Naive thymus-derived CD4-positive, alpha-beta T cell (primary cell): ENCODE measurements at places on chromosomes 16 and 17. TPM values are rescaled to one million over a fixed set of nuclear protein-coding genes. Genes with fewer than 3 reads are reported as not detected.

- H3K4me1 ChIP-seq: peaks cover 5% of the 10 kb centered on the region
- H3K27ac ChIP-seq: no peak overlapping the region
- H3K27me3 ChIP-seq: no peaks in the 10 kb centered on the region
Measured at GRCh38 chr16:50802000-50802399, 60.1 kb downstream of the CYLD start.

- H3K4me1 ChIP-seq: no peaks in the 10 kb centered on the region
- H3K27ac ChIP-seq: no peak overlapping the region
- no peak overlapping the region for H3K4me3 ChIP-seq
- no peaks in the 10 kb centered on the region for H3K27me3 ChIP-seq
Measured at GRCh38 chr16:84839054-84839453, 19.3 kb downstream of the CRISPLD2 start.

Gene MT4
- not detected for polyA plus RNA-seq

Gene CALCOCO2
- 159 TPM for polyA plus RNA-seq

Gene C17orf78
- polyA plus RNA-seq: not detected

- no peak for DNase-seq
- no peak overlapping the region for H3K4me3 ChIP-seq
- no peaks in the 10 kb centered on the region for H3K4me1 ChIP-seq
- H3K27me3 ChIP-seq: peaks cover 5% of the 10 kb centered on the region
- no peaks in the 10 kb centered on the region for H3K36me3 ChIP-seq
- no peak overlapping the region for H3K27ac ChIP-seq
Measured at GRCh38 chr16:84827131-84827574, 7.4 kb downstream of the CRISPLD2 start.

Gene TBC1D3
- not detected for polyA plus RNA-seq

- H3K36me3 ChIP-seq: no peaks in the 10 kb centered on the region
- H3K4me3 ChIP-seq: no peak overlapping the region
- no peaks in the 10 kb centered on the region for H3K4me1 ChIP-seq
- DNase-seq: no peak
- no peak overlapping the region for H3K27ac ChIP-seq
Measured at GRCh38 chr17:4474093-4474492, 24.6 kb upstream of the SPNS2 start.

- no peak overlapping the region for H3K4me3 ChIP-seq
- no peak overlapping the region for H3K27ac ChIP-seq
- H3K27me3 ChIP-seq: no peaks in the 10 kb centered on the region
- H3K36me3 ChIP-seq: no peaks in the 10 kb centered on the region
- H3K4me1 ChIP-seq: peaks cover 4% of the 10 kb centered on the region
Measured at GRCh38 chr16:88442727-88443576, 10.1 kb upstream of the ZFPM1 start.

DNA sequence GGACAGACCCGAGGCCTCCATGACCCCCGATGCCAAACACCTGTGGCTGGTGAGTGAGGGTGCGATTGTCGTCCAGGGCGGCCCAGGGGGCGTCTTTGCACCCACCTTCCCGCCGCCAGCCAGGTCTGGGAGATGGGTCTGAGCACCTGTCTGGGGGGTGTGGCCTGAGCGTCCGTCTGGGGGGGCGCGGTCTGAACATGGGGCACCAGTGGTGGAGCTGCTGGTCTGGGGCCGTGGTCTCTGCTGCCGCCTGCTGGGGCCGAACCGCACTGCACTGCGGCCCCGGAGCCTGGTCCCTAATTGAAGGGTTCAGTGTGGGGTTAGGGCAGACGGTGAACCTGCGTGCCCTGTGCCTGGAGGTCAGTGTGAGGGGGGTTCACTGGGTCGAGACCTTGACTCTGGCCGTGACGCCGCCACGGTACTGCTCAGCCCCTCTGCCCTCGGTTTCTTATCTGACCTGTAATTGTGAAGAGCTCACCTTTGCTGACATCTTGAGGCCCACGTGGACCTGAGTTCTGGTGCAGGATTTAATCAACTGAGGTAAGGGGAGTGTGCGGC lies 12.6 kb upstream of the TCF25 start:
- no peaks in the 10 kb centered on the region for H3K27me3 ChIP-seq
- peak; percentile 74 for DNase-seq
- H3K4me1 ChIP-seq: peaks cover 27% of the 10 kb centered on the region
- H3K36me3 ChIP-seq: no peaks in the 10 kb centered on the region

DNA sequence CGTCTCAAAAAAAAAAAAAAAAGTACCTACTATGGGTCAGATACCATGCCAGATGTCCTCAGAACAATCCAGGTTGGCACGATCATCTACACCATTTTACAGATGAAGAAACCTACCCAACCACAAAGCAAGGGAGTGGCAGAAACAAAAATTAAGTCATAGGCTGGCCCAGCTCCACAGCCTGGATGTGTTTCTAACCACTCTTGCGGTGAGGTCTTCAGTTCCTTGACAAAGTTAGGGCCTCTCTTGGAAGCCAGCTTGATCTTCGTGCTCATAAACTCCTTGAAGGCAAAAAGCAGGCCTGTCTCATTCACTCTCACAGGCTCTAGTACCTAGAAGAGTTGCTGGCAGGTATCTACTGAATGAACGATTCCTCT lies 6.2 kb downstream of the GGA2 start:
- no peaks in the 10 kb centered on the region for H3K27me3 ChIP-seq
- H3K4me3 ChIP-seq: no peak overlapping the region
- DNase-seq: no peak
- peaks cover 46% of the 10 kb centered on the region for H3K4me1 ChIP-seq
- no peak overlapping the region for H3K27ac ChIP-seq

DNA sequence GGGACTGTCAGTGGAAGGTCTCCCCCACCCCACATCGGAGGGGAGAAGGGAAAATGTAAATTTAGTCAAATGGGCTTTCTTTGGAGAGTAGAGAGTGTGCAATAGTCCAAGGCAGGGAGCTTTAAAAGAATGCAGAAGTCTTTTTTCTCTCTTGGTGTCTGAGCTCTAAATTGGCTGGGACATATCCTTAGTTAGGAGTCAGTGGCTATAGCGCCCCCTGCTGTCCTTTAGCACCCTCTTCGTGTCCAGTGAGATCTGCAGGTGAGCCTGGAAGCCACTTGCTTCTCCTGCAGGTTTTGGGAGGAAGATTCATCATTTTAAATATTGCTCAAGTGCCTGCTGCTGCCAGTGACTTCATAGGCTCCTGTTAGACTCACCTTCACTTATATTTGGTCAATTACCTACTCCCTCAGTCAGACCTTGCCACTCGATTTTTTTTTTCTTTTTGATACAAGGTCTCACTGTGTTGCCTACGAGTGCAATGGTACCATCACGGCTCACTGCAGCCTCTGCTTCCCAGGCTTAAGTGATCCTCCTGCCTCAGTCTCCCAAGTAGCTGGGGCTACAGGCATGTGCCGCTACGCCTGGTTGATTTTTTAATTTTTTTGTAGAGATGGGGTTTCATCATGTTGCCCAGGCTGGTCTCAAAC lies 174.8 kb downstream of the PRKCB start:
- H3K27ac ChIP-seq: no peak overlapping the region
- no peaks in the 10 kb centered on the region for H3K36me3 ChIP-seq
- no peak overlapping the region for H3K4me3 ChIP-seq
- peak; percentile 76 for DNase-seq

- no peaks in the 10 kb centered on the region for H3K27me3 ChIP-seq
- no peaks in the 10 kb centered on the region for H3K36me3 ChIP-seq
Measured at GRCh38 chr16:52193441-52193840, 353.5 kb downstream of the TOX3 start.

DNA sequence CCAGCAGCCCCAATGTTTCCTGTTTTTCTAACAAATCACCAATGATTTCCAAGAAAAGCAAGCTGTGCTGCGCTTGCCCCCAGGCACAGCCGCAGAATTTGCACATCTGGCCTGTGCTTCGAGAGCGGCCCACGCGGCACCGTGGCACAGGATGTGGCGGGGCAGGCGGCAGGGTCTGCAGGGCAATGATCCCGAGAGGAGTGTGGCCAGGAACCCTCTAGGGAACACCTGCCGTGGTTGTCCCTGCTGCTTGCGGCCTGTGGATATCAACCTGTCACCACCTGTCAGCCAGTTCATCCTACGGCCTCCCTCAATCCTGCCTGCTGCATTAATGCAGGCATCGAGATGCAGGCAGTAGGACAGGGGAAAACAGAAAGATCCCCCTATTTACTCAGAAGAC lies 24.0 kb downstream of the PIK3R5 start:
- peak overlapping the region; percentile 65 for H3K27ac ChIP-seq
- peak overlapping the region; percentile 46 for H3K4me3 ChIP-seq
- DNase-seq: peak; percentile 78
- H3K36me3 ChIP-seq: peaks cover 9% of the 10 kb centered on the region

- H3K27me3 ChIP-seq: no peaks in the 10 kb centered on the region
- H3K27ac ChIP-seq: no peak overlapping the region
- H3K36me3 ChIP-seq: no peaks in the 10 kb centered on the region
- no peaks in the 10 kb centered on the region for H3K4me1 ChIP-seq
- H3K4me3 ChIP-seq: no peak overlapping the region
Measured at GRCh38 chr16:9170470-9170869, 79.0 kb downstream of the HAPSTR1 start.

- no peak overlapping the region for H3K27ac ChIP-seq
- DNase-seq: no peak
- peaks cover 7% of the 10 kb centered on the region for H3K4me1 ChIP-seq
- no peaks in the 10 kb centered on the region for H3K36me3 ChIP-seq
- no peak overlapping the region for H3K4me3 ChIP-seq
Measured at GRCh38 chr17:32763855-32764439, 113.0 kb downstream of the MYO1D start.

DNA sequence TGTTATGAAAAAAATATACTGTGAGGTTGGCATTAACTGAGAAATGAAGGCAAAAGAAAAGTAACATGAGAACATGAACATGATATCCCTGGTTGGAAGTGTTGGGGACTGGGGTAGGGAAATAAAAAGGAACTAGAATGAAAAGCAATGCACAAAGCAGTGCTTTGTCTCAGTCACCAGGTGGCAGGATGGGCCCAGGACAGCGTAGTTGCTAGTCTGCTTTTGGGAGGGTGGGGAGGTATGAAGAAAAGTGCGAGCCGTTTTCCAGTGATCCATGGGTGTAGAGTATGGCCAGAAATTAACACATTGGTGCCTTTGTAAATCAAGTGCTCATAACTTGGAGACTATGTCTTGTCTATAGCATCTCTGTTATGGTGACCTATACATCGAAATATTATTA lies 662.5 kb upstream of the SALL1 start:
- no peaks in the 10 kb centered on the region for H3K4me1 ChIP-seq
- H3K36me3 ChIP-seq: no peaks in the 10 kb centered on the region
- H3K27me3 ChIP-seq: no peaks in the 10 kb centered on the region
- no peak overlapping the region for H3K4me3 ChIP-seq

DNA sequence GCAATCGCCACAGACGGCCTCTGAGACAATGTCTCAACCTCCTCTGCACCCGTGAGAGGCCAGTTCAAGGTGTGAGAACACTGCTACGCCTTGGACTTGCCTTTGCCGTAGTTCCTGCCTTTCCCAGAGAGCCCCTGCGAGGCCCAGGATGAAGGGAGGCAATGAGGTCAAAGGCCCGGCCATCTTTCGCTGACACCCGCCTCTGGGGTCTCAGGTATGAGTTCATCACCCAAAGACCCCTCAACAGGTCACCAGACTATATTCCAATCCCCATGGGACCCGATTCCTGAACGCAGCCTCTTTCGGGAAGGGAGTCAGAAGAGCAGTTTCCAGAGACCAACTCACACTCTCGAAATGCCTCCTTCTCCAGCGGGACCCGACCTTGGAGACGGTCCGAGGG lies 573.5 kb downstream of the KCNJ18 start:
- H3K4me1 ChIP-seq: no peaks in the 10 kb centered on the region
- H3K27ac ChIP-seq: no peak overlapping the region
- H3K4me3 ChIP-seq: no peak overlapping the region
- DNase-seq: no peak
- no peaks in the 10 kb centered on the region for H3K36me3 ChIP-seq
- H3K27me3 ChIP-seq: no peaks in the 10 kb centered on the region

Gene FSCN2
- not detected for polyA plus RNA-seq

DNA sequence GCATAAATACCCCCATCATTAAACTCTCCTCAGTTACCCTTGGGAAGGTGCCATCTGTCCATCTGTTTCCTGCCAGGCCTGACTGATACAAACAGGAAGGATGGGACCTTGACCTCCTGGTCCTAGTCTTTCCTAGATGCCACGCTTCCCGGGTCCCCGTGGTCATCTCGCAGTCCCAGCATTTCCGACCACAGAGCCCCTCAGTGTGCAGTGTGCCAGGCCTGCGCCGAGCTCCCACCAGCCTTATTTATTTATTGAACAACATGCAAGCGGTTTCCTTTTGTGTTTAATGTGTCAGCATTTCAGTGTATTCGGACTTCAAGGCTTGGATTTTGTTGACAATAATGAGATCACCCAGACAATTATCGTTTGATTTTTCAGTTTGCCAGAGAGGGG lies 45.6 kb upstream of the NKD1 start:
- no peaks in the 10 kb centered on the region for H3K4me1 ChIP-seq
- no peak overlapping the region for H3K27ac ChIP-seq
- no peaks in the 10 kb centered on the region for H3K36me3 ChIP-seq
- H3K4me3 ChIP-seq: no peak overlapping the region

DNA sequence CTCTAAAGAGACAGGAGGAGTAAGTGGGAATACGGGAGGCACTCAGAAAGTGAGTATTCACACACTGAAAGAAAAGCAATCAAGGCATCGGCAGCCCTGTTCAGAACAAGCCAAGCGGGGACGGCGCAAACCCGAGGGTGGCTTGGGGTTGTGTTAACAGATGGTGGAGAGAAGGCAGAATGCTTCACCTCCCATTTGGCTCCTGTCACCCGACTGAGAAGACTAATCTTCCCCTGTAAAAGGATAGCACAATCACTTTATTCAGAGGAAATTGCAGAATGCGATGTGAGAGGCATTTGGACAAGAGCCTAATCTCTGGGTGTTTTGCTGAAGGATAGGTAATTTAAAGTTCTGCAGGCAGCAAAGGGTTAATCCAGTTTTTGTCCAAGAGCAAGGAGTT lies 119.3 kb upstream of the WSCD1 start:
- no peak for DNase-seq
- no peak overlapping the region for H3K4me3 ChIP-seq
- H3K36me3 ChIP-seq: no peaks in the 10 kb centered on the region
